MG63 (cell line): ENCODE measurements at places on chromosomes 12 and 14. TPM values are rescaled to one million over a fixed set of nuclear protein-coding genes. Genes with fewer than 3 reads are reported as not detected.

KERA gene
- total RNA-seq = not detected in 2 replicates

BHLHE41 gene
- 0.03 TPM in 1 of 2 replicates, not detected in the other for total RNA-seq

KCNK13 gene
- total RNA-seq = not detected in 2 replicates

DNA sequence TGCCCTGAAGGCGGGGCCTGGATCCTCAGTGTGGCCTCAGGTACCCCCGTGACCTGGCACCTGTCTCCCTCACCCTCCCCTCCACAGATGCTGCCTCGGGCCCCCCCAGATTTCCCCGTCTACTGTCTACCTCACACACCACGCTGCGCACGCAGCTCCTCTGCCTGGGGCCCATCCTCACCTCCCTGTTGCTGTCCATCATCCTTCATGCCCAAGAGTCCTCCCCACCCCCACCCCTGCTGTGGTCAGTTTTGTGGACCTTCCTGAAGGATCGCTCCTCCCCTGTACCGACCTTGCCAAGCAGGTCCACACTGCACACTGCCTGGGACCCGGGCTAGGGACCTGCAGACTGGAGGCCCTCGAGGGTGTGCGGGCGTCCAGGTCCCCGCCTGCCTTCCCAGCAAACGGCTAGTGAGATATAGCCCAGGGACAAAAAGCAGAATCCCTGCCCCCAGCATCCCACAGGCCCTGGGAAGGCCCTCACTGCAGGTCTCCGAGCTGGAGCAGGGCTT, 197.4 kb upstream of the DIO3 start:
- no peak for DNase-seq

DNA sequence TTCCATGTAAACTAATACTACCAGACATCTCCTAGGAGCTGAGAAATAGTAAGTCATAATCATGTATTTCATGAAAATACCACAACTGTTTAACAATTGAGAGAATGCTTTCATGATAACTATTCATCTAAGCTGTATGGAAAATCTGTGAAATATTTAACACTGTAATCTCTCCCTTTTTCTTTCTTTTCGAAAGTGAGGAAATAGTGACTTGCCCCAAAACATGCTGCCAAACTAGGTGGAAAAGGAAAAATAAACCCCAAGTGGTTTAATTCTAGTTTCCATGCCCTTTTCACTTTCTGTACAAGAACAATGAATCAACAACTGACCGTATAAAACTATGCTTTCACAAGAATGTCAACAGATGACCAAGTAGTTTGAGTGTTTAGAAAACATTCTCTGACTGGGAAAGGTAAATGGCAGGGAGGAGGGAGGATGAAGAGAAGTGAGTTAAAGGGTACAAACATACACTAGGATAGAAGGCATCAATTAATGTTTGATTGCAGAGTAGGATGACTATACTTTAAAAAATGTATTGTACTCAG, 147.5 kb upstream of the AVPR1A start:
- DNase-seq = no peak

GRCh38 chr14:65354131-65354530, 58.4 kb upstream of the FUT8 start:
- DNase-seq = no peak

- DNase-seq = peak; percentile 83
Measured at GRCh38 chr12:57127726-57128518, at the start of gene LRP1. TSS of gene LRP1 (plus strand) at chr12:57128483. CDS start at chr12:57128965, 482 bp downstream.

- no peak for DNase-seq
Measured at GRCh38 chr14:96062010-96062409, 22.8 kb downstream of the C14orf132 start.

- no peak for DNase-seq
Measured at GRCh38 chr12:25806271-25806670, 152.2 kb upstream of the RASSF8 start.
